ENCODE measurements at places on chromosomes 7 and 10.

DNA sequence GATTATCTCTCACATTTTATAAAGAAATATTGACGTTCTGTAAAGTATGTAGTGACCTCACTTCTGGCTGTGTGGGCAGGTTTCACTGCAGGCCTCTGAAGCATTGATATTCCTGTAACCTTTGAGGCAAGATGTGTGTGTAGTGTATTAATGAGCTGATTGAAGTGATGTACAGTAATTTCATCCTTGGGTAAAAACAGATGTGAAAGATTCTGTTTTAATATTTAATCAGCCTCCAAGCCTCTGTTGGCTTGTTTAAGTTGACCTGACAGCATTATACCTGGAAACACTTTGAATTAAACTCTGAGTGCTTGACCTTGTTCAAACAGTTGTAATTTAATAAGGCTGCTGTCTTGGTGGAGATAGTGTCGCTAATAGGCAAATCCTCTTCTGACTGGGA, 74.9 kb downstream of the KAT6B start:
- DNase-seq = no peak

DNA sequence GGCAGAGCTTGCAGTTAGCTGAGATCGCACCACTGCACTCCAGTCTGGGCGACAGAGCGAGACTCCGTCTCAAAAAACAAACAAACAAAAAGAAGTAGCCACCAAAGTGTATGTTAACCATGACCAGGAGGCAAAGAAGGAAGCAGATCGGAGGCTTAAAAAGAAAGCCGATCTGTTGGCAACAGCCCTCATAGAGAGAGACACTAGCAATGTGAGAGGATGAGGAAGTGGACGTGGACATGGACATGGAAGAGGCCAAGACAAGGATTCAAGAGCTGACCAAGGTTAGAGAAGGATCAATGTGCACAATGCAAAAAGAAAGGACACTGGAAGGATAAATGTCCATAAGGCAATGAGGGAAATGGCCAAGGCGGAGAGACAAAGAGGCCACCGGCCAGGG, 14.9 kb upstream of the ADCK2 start:
- no peak for DNase-seq

DNA sequence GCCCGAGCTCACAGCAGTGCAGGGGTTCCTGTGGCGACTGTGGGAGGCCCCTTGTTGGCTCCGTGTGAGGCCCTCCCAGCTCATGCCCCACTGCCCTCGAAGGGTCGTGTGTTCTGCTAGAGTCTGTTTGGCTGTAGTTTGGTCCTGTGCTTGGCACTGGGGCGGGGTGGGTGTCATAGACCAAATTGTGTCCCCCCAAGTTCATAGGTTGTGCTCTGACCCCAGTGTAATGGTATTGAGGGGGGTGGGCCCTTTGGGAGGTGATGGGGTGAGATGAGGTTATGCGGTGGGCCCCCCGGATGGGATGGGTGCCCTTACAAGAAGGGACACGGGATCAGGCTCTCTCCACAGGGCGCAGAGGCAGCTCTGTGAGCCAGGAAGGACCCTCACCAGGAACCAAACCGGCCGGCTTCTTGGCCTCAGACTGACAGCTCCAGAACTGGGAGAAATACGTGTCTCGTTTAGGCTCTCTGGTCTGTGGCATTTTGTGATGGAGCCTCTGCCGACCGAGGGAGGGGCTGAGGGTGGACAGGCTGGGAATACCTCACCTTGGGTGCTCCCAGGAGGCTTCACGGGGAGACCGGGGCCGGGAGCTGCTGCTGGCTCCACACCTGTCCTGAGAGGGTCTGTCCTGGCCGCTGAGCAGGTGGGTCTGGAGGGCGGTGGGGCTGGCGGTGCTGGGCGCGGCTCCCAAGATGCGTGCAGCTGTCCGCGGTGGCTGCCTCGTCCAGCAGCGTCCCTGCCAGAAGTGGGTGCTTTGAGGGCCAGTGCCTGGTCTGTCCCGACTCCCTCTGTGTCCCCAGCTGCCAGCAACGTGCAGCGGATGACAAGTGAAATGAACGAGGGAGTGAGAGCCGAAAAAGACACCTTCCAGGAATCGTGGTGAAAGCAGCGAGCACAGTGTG, 89.4 kb downstream of the INPP5A start:
- DNase-seq = no peak

GRCh38 chr7:132745510-132745909, 169.2 kb upstream of the PLXNA4 start:
- no peak for DNase-seq

DNA sequence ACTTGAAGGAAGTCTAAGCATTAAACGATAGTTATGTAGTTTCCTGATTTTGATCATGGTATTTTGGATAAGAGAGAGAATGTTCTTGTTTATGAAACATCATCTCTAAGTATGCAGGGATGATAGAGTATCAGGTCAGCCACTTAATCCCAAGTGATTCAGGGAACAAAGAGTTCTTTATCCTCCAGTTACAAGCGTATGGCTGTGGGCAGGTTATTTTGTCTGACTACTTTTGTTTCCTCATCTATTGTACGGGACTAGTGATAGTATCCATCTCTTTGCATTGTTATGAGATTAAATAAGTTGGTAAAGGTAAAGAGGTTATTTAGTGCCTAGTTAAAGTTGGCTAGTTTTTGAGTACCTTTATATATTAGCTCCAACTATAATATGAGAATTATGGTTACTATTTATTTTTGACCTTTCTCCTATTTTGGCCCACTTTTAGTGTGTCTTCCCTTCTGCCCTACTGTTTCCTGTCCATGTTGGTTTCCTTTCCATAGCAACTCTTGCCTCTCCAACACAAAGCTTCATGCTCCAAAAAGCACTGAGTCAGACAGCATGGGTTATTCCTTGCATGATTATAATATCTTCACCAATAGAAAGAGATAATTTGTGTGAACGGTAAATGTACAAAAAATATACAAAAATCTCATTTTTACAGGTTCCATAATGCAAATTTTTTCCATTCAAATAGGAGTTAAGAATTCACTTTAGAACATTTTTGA, 65.4 kb downstream of the SP8 start:
- no peak for DNase-seq

- no peak for DNase-seq
Observed at GRCh38 chr7:32489788-32490126, 423 bp downstream of the LSM5 start.

- DNase-seq = no peak
Observed at GRCh38 chr10:79038841-79039201, 29.9 kb upstream of the ZMIZ1 start.
